Spinal cord (tissue), 10 donors: ENCODE measurements at places on chromosomes 4 and X.

GRCh38 chr4:3810111-3810680, 44.0 kb downstream of the ADRA2C start:
- no peak overlapping the region for H3K27ac ChIP-seq
- DNase-seq: no peak
- H3K4me1 ChIP-seq: no peaks in the 10 kb centered on the region
- no peak overlapping the region for H3K4me3 ChIP-seq
- H3K36me3 ChIP-seq: no peaks in the 10 kb centered on the region
- H3K27me3 ChIP-seq: peaks cover 5% of the 10 kb centered on the region

DNA sequence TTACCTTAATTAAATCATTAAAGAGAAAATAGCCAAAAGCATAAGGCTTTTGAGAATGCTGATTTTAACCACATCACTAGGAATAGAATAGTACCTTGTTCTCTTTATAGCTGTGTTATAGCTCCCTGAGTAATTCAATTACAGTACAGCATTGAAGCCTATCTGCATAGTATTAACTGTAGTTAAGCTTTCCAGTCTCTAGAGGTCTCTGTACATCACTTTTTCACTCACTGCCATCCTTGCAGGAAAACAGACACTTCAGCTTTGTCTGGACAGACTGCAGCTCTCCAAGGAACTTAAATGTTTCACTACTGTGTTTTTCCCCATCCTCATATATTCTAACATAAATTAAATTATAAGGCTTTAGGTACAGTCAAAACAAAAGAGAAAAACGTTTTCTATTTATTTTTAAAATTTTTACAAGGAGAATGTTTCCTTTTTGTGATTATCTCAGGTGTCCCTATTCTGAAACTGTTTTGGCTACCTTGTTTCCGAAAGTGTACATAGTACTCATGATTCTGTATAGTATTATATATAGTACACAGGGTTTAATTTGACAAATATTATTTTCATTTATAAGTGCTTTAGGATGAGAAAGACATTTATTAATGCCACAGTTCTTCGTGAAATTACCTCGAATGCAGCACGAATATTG, 407.9 kb downstream of the PCDH18 start:
- H3K36me3 ChIP-seq: no peaks in the 10 kb centered on the region
- H3K27me3 ChIP-seq: no peaks in the 10 kb centered on the region
- DNase-seq: peak; percentile 33
- no peaks in the 10 kb centered on the region for H3K4me1 ChIP-seq

- H3K27ac ChIP-seq: no peak overlapping the region
- H3K4me1 ChIP-seq: no peaks in the 10 kb centered on the region
- H3K4me3 ChIP-seq: no peak overlapping the region
- no peaks in the 10 kb centered on the region for H3K27me3 ChIP-seq
These were observed 129.2 kb downstream of the NR3C2 start for GRCh38 chr4:148312956-148313490.

- H3K27me3 ChIP-seq: no peaks in the 10 kb centered on the region
- no peaks in the 10 kb centered on the region for H3K36me3 ChIP-seq
- H3K27ac ChIP-seq: no peak overlapping the region
- H3K4me1 ChIP-seq: no peaks in the 10 kb centered on the region
- no peak for DNase-seq
These were observed 368.7 kb upstream of the FAM241A start for GRCh38 chr4:111776561-111776960.

- DNase-seq: no peak
- no peaks in the 10 kb centered on the region for H3K27me3 ChIP-seq
- H3K27ac ChIP-seq: no peak overlapping the region
These were observed 201.5 kb downstream of the PDGFC start for GRCh38 chr4:156770140-156770539.

DNA sequence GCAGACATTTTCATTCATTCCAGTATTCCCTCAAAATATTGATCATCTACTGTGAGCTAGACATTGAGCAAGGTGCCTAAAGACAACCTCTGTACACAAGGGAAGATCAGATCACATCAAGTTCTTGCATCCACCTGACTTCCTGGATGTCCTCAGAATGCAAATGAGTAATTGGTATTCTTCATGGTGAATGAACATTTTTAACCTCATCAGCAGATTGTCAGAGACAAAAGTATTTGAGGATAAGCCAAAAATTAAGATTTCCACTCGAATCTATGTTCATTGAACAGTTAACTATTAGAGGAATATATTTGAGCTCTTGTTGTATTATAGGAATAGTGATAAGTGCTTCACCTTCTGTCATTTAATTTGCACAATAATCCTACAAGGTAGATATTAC, 1.3 kb downstream of the SMARCAD1 start:
- no peak overlapping the region for H3K27ac ChIP-seq
- no peaks in the 10 kb centered on the region for H3K4me1 ChIP-seq
- H3K36me3 ChIP-seq: peaks cover 20% of the 10 kb centered on the region
- H3K27me3 ChIP-seq: no peaks in the 10 kb centered on the region
- no peak for DNase-seq

- no peak for DNase-seq
- H3K27me3 ChIP-seq: peaks cover 2% of the 10 kb centered on the region
- H3K4me3 ChIP-seq: peak overlapping the region; percentile 55
- peaks cover 35% of the 10 kb centered on the region for H3K36me3 ChIP-seq
- H3K4me1 ChIP-seq: peaks cover 22% of the 10 kb centered on the region
These were observed 582 bp downstream of the NAA10 start for GRCh38 chrX:153934148-153934761.

GRCh38 chrX:135433531-135434257, 11.9 kb downstream of the SMIM10L2A start:
- no peak overlapping the region for H3K27ac ChIP-seq
- no peaks in the 10 kb centered on the region for H3K27me3 ChIP-seq
- no peak for DNase-seq
- H3K4me1 ChIP-seq: peaks cover 2% of the 10 kb centered on the region
- no peaks in the 10 kb centered on the region for H3K36me3 ChIP-seq

- H3K27ac ChIP-seq: no peak overlapping the region
- no peak for DNase-seq
- H3K4me3 ChIP-seq: no peak overlapping the region
- no peaks in the 10 kb centered on the region for H3K27me3 ChIP-seq
- no peaks in the 10 kb centered on the region for H3K36me3 ChIP-seq
- no peaks in the 10 kb centered on the region for H3K4me1 ChIP-seq
These were observed 251.1 kb downstream of the GLUD2 start for GRCh38 chrX:121298499-121298898.

- peaks cover 3% of the 10 kb centered on the region for H3K4me1 ChIP-seq
- no peak for DNase-seq
- no peak overlapping the region for H3K27ac ChIP-seq
- no peaks in the 10 kb centered on the region for H3K36me3 ChIP-seq
These were observed 201.0 kb upstream of the MAMLD1 start for GRCh38 chrX:150162141-150162540.

DNA sequence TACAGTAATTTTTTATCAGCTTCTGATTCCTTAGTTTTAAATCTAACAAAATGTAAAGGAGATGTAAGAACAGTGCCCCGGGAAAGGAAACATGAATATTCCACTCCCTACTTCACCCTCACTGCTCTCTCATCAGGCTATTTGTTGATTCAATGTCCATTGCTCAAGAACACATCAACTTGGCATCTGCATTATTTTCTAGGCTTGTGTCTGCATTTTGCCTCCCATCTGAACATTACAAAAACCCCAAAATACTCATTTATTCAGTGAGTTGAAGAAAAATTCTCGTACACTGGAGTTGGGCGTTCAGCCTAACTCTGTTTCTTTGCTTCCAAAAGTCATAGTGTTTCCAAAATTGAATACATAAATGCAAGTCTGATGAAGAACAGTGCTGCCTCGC, 25.6 kb downstream of the ARHGAP6 start:
- no peaks in the 10 kb centered on the region for H3K4me1 ChIP-seq
- peaks cover 2% of the 10 kb centered on the region for H3K27me3 ChIP-seq
- H3K36me3 ChIP-seq: no peaks in the 10 kb centered on the region
- no peak for DNase-seq
- H3K27ac ChIP-seq: no peak overlapping the region
- H3K4me3 ChIP-seq: no peak overlapping the region

GRCh38 chr4:187617113-187617512, 378.5 kb upstream of the ZFP42 start:
- DNase-seq: no peak
- no peak overlapping the region for H3K27ac ChIP-seq
- no peaks in the 10 kb centered on the region for H3K27me3 ChIP-seq
- H3K36me3 ChIP-seq: no peaks in the 10 kb centered on the region
- no peak overlapping the region for H3K4me3 ChIP-seq
- H3K4me1 ChIP-seq: no peaks in the 10 kb centered on the region

DNA sequence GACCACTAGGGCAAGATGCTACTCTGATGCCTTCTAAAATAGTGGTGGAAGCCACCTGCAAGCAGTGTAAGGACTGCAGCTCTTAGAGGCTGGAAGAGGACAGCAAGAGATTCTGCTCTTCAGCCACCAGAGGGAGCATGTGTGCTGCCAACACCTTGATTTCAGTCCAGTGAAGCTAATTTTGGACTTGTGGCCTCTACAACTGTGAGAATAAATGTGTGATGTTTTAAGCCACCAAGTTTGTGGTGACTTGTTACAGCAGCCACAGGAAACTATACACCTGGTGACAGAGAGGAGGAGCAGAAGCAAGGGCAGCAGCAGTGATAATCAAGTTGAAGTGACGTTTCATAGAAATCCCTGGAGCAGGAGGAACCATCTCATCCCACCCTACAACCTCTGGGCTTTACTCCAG, 55.9 kb downstream of the FGFBP1 start:
- no peak overlapping the region for H3K27ac ChIP-seq
- no peaks in the 10 kb centered on the region for H3K36me3 ChIP-seq
- H3K4me3 ChIP-seq: no peak overlapping the region
- H3K4me1 ChIP-seq: no peaks in the 10 kb centered on the region
- DNase-seq: peak; percentile 93

GRCh38 chrX:39492497-39493162, 605.1 kb downstream of the BCOR start:
- H3K4me3 ChIP-seq: no peak overlapping the region
- H3K4me1 ChIP-seq: peaks cover 5% of the 10 kb centered on the region
- H3K36me3 ChIP-seq: no peaks in the 10 kb centered on the region
- no peak overlapping the region for H3K27ac ChIP-seq
- DNase-seq: no peak
- H3K27me3 ChIP-seq: peaks cover 18% of the 10 kb centered on the region

DNA sequence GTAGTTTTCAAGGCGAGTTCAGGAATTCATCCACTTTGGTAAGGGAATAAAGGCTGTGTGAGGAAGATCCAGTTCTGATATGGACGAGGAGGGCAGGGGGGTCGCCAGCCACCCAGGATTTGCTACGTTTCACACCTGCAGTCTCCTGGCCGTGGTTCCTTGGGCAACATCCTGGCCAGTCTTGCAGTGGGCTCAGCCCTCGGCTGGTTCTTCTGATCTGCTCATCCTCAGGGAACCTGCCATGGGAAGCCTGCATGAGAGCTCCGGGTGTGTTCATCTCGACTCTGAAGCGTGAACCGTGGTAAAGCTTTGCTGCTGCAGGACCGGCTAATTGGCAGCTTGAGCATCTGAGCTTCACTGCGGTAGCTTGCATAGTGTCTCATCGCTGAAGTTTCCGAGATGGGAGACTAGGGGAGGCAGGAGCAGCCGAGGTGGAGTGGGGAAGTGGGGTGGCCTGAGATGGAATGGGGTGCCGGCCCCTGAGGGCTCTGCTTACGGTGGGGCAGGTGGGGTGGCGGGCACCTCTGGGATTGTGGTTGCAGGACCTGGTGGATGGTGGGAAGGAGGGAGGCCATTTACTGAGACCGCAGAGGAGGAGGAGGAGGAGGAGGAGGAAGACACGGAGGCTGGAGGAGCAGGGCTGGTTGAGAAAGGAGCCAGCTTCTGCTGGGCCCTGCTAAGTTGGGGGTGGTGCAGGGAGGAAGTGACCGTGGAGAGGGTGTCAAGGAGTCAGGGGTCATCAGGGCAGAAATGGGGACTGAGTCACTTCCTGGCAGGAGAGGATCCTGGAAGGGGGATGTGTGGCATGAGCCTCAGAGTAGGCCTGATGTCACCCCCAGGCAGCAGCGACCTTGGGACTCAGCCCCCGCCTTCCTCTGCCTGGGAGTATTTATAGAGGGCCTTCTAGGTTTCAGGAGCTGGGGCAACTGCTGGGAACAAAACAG, 213.1 kb upstream of the PSAPL1 start:
- no peak overlapping the region for H3K27ac ChIP-seq
- peaks cover 13% of the 10 kb centered on the region for H3K27me3 ChIP-seq
- peaks cover 8% of the 10 kb centered on the region for H3K36me3 ChIP-seq
- DNase-seq: no peak
- H3K4me1 ChIP-seq: peaks cover 57% of the 10 kb centered on the region
- no peak overlapping the region for H3K4me3 ChIP-seq

DNA sequence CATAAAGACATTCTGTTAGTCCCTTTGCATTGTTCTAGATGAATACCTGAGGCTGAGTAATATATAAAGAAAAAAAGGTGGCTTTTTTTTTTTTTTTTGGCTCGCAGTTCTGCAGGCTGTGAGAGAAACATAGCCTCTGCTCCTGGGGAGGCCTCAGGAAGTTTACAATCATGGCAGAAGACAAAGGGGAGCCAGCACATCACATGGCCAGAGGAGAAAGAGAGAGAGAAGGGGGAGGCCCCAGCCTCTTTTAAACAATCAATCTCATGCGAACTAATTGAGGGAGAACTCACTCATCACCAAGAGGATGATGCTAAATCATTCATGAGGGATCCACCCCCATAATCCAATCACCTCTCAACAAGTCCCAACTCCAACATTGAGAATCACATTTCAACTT, 364.0 kb upstream of the EPHA5 start:
- H3K36me3 ChIP-seq: no peaks in the 10 kb centered on the region
- H3K27ac ChIP-seq: no peak overlapping the region
- no peaks in the 10 kb centered on the region for H3K4me1 ChIP-seq
- no peak overlapping the region for H3K4me3 ChIP-seq
- no peaks in the 10 kb centered on the region for H3K27me3 ChIP-seq
